ENCODE measurements at places on chromosomes 16 and 17.

GRCh38 chr16:9138021-9138680 lies 46.7 kb downstream of the HAPSTR1 start:
- DNase-seq = no peak

GRCh38 chr17:80724775-80725266 lies 180.2 kb downstream of the RPTOR start:
- no peak for DNase-seq

DNA sequence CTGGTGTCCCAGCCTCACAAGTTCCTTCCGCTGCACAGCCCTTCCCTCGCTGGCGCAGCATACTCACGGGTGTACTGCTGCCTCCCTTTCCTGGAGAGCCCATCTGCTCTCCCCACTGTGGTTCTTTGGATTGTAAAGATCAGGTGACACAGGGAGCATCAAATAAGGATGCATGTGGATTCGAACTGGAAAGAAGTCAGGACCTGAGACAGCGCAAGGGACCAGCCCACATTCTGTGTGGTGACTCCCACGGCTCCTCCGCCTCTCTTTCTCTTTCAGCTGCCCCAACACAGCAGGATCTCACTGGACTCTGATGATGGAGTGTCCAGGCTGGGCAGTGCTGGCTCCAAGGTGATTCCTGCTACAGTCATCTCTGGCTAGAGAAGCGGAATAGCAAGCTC lies 8.1 kb downstream of the LDAF1 start:
- DNase-seq = no peak

DNA sequence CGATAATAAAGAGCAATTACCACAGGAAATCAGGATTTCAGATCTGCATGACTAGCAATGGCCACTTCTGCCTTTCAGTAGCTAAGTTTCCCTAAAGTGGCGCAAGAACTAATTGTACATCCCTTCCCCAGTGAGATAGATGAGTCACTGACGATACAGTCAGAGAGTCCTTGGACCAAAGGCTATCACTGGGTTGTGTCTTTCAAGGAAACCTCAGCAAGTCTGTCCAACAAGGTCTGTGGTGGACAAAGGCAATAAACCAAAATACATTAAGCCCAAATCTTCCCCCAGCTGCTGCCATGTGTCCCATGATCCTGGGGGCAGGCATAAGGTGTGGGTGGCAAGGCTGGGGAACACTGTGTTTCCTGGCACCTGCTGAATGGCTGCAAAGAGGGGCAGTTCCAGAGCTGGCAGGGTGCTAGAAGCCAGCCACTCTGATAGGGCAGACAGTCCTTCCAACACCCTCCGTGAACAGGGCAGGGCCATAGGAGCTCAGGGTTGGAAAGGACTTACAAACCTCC lies 20.5 kb upstream of the MTMR4 start:
- DNase-seq = no peak

DNA sequence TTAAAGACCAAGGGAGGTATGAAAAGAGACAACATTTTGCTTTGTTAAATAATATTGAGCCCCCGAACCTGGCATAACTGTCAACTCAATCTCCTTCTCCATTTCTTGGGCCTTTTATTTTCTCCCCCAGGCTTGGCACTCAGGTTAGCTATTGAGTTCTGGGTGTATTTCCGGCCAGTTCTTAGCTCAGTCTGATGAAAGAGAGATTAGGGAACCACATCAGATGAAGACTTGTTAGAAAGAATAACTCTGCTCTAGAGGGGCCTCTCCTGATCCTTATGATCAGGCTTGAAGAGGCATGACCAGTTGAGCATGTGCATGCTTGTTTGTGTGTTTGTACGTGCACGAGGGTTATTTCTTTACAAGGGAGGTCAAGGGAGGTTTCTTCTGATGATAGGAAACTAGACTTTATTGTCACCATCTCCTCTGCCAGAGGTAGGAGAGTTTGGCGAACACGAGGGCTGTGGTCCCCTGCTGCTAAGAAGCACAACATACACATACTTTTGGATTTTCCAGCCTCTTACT lies 29.2 kb upstream of the HS3ST2 start:
- no peak for DNase-seq

DNA sequence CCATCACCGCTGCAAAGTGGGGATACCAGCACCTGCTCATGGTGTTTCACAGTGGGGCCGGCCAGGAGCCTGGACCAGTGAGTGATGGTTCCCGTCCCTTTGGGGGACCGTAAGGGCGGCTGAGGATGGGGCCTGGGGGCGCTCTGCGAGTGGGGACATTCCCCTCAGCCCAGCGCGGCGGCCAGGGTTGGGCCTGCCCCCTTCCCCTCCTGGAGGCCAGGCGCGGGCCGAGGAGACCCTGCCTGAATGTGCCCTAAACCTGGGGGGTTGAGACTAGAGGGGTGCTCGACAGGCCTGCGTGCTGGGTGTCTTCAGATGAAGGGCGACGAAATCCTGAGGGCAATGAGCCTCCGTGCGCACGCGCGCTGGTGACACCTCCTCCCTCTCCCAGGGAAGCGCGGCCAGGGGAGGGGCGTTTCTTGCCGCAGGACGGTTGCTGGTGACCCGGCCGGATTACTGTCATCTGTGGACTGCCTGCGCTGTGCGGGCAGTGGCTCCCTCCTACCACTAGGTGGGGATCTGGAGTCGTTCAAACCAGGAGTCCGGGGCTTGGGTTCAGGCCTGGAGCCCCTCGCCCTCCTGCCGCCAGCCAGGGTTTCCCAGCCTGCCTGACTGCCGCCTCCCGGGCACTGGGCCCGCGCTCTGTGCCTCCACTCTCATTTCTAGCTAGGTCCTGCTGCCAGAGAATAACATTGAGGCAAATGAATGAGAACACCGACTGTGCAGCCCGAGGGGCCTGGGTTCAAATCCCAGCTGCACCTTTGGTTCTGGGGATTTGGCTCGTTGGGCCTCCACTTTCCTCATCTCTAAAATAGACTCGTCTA lies 17.1 kb downstream of the TBX2 start:
- peak; percentile 71 for DNase-seq

- no peak for DNase-seq
Observed at GRCh38 chr16:75342308-75342811, 90.9 kb upstream of the BCAR1 start.

DNA sequence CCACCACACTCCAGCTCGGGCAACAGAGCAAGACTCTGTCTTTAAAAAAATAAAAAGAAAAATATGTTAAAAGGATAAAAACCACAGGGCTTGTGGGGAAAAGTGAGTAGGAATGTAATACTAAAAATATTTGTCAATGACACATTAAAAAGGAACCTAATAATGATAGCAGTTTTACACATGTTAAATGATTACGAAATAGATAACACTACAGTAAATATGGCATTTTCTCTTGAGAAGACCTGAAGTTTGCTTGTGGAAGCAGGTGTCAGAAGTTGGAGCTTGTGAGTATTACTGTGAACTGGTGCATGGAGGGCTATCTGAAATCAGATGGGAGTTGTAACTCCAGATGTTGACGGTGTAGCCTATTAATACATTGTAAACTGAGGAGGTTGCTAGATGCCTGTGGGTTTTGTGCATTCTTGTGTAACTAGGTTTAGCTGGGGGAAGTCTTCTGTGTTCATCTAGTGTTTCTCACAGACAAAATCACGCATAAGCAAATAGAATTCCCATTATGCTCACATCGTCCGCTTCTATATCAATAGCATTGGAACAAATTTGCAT lies 44.2 kb upstream of the CLEC18A start:
- DNase-seq = no peak
